ENCODE measurements at places on chromosomes 6 and 20.

DNA sequence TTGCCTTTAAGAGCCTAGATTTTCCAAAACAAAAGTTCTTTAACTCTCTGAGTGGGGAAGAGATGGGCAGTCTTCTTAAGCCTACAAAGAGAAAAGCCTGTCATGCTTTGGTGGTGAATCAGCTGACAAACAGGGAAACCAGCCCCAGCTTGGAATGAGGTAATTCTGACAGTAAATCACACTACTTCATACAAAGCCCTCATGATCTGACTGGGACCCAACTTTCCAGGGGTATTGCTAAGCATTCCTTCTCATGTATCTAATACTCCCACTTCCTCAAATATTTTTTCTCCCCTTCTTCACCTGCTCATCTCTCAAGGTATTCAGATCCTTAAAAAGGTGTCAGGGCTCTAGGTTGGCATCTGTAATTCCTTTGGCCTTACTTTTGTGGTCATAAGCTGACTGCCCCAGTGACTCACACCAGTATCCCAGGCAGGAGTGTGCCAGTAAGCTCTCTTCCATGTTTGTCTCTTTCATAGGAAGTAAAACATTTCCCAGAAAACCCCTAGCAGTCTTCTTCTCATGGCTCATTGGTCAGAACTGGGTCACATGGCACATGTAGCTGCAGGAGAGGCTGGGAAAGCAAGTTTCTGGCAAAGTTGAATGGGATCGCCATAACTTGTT, 15.0 kb upstream of the TBC1D22B start:
- DNase-seq: peak; percentile 99

GRCh38 chr6:142844065-142844755, 100.8 kb downstream of the HIVEP2 start:
- DNase-seq: peak; percentile 60

- no peak for DNase-seq
Observed at GRCh38 chr6:53696341-53696740, 30.8 kb upstream of the KLHL31 start.

DNA sequence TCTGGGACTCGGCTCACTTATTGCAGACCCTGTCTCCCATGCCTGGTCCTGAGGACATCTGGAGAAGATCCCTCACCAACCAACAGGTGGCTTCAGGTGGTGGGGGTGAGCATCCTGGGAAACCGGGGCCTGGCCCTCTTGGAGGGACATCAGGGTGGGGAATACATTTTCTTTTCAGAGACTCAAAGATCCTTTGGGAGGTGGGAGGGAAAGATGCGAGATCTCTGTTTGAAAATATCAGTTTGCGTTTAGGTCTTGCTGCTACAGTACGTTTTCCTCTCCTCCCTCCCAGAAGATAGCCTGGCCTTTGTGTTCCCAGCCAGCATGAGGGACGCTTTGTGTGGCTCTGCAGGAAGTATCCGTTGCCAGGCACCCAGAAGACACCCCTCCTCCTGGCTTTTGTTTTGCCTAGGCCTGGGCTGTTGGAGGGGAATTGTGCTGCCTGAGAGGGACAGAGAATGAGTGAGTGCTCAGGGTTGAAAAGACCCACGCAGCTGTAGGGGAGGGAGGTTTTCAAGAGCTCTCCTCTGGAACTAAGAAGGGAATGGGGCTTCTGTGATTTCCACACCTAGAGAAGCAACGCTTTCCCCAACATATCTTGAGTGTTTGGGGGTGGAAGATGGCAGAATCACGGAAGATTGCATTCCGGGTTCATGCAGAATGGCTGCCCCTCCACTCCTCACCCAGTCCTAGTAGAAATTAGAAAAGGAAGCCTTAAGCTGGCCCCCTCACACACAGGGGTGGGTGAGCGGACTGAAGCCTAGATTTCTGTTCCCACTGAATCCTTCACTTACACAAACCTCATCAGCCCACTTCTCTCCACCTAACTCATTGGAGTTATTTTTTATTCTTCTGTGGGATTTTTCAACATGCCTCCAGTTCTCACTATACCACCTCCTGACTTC, 22.0 kb upstream of the SLC2A12 start:
- peak; percentile 38 for DNase-seq

DNA sequence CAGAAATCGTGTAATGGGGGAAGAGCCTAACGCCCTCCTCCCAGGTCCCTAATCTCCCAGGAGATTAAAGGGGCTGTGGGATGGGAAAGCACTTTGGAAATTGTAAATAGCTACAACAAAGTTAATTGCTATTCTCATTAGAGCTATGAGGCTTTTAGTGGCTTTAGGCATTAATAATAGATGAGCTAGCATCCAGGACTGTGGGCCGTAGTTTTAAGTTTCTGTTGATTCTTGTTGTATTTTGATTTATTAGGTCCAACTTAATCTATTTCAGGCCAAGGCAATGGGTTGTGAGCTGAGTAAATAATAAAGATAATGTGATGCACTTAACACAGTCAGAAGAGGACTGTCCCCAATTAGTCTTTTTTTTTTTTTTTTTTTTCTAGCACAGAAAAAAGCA, 67.7 kb downstream of the ANKRD6 start:
- no peak for DNase-seq

- no peak for DNase-seq
Observed at GRCh38 chr6:168017629-168018028, 20.2 kb downstream of the KIF25 start.

All from choroid plexus epithelial cell (primary cell).